ENCODE measurements at places on chromosomes 2 and 18. TPM values are rescaled to one million over a fixed set of nuclear protein-coding genes. Genes with fewer than 3 reads are reported as not detected.

DNA sequence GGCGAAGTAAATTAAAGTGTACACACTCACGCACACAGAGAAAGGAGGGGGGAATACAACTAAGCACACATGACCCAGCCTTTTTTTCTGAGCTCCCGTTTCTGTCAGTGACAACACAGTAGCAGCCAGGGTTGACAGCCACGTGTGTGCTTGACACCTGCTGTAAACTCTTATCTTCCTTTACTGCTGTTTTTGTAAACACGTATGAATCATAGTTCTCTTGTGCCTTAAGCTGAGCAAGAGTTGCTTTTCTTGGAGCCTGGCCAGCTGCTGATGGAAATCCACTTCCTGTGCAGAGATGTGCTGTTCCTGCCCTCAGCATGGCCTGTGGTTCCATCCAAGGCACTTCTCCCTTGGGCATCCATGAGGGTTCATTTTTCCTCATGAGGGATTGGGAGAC is 561.9 kb downstream of the GALR1 start:
- DNase-seq = no peak
- H3K27me3 ChIP-seq = no peaks in the 10 kb centered on the region
- no peaks in the 10 kb centered on the region for H3K4me1 ChIP-seq
- no peak overlapping the region for H3K27ac ChIP-seq
- no peaks in the 10 kb centered on the region for H3K36me3 ChIP-seq

GALR1 gene
- total RNA-seq = not detected

GRCh38 chr18:4453567-4453873 is 1.6 kb downstream of the DLGAP1 start:
- no peaks in the 10 kb centered on the region for H3K36me3 ChIP-seq
- H3K4me1 ChIP-seq = peaks cover 6% of the 10 kb centered on the region
- no peaks in the 10 kb centered on the region for H3K27me3 ChIP-seq
- no peak overlapping the region for H3K27ac ChIP-seq

TCF23 gene
- total RNA-seq = not detected

DNA sequence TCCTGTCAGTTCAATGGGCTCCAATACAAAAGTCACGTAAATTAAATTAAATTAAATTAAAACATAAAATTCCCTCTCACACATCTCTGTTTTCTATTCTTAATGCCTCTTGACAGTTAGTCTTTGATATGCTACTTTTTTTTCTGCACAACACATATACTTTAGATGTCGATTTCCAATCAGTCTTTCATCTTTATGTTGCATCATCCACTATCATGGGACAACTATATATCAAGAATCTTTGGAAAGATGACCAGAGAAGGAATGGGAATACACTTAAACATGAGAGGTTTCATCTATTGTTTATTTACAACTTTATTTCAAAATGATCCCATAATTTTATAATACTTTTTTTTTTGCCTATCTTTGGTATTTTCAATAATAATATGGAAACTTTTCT is 733.3 kb upstream of the FANCL start:
- H3K4me1 ChIP-seq = 0 out of 2 replicates have a peak, but pooled peaks cover 5% of the 10 kb centered on the region
- H3K27me3 ChIP-seq = no peaks in the 10 kb centered on the region
- DNase-seq = no peak
- H3K36me3 ChIP-seq = no peaks in the 10 kb centered on the region
- H3K4me3 ChIP-seq = no peak overlapping the region

UGT1A10 gene
- 1.0 TPM for total RNA-seq

MYCN gene
- 46.6 TPM for total RNA-seq

RASGRP3 gene
- total RNA-seq = 12.2 TPM

LMAN1 gene
- 41.7 TPM for total RNA-seq

DNA sequence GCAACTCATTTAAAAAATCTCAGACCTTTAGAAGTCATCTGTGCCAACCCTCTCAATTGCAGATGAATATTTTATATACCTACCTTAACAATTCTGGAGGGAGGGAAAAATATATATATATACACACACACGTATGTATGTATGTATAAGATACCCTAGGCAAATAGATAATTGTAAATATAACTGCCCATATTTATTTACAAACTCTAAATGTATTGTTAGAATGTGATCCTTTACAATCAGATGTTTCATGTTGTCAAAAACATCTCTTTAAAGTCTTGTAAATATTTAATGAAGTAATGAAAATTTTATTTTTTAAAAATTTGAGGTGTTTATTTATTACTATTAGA is 11.6 kb downstream of the ANKRD12 start:
- DNase-seq = no peak
- H3K27ac ChIP-seq = no peak overlapping the region

ERICH2 gene
- total RNA-seq = 3.1 TPM

PGAP1 gene
- total RNA-seq = 6.4 TPM

- DNase-seq = no peak
- H3K27ac ChIP-seq = no peak overlapping the region
- no peaks in the 10 kb centered on the region for H3K36me3 ChIP-seq
- no peaks in the 10 kb centered on the region for H3K4me1 ChIP-seq
- no peak overlapping the region for H3K4me3 ChIP-seq
- no peaks in the 10 kb centered on the region for H3K27me3 ChIP-seq
Measured at GRCh38 chr2:2182551-2183071, 148.5 kb downstream of the MYT1L start.

DNA sequence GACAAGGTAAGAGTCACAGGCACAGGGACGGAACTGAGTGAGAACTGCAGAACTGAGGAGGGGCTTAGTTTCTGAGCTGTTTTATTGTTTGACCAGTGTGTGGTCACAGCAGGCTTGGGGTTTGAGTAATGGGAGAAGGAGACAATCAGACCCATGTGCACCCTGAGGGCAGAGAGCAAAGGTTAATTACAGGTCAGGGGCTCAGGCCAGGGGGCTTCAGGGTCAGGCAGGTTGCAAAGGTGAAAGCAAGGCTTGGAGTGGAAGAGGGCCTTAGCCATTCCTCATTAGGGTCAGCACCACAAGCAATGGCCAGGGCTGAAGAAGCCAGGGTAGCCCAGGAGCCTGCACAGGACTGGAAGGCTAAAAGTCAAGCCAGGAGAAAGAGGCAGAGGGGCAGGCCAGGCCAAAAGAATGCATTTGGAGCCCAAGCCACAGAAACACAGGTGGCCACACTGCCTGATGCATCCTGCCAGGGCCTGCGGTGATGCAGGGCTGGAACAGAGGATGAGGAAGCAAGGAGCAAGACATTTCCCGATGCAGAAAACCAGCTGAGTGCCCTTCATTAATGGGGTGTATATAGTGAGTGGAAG is 209.8 kb upstream of the GYPC start:
- H3K4me1 ChIP-seq = no peaks in the 10 kb centered on the region
- H3K36me3 ChIP-seq = no peaks in the 10 kb centered on the region
- no peaks in the 10 kb centered on the region for H3K27me3 ChIP-seq
- no peak overlapping the region for H3K4me3 ChIP-seq
- no peak for DNase-seq
- no peak overlapping the region for H3K27ac ChIP-seq

DNA sequence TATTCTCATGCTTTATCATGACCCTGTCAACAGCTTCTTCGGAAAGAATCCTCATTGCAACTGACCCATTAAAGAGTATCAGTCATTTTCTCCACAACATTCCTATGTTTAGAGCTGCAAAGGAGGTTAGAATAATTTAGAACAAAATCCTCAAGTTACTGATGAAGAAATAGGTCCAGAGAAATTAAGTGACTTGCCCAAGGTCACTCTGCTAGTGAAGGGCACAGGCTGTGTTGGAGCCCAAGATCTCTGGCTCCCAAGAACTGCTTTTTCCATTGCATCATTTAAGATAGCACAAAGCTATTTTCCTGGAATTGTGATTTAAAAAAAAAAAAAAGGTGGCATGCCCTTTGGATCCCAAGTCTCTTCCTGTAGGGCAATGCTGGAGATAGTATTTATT is 9.6 kb downstream of the IRS1 start:
- H3K36me3 ChIP-seq = peaks cover 5% of the 10 kb centered on the region
- peak overlapping the region; percentile 61 for H3K27ac ChIP-seq
- H3K27me3 ChIP-seq = no peaks in the 10 kb centered on the region
- peaks cover 6% of the 10 kb centered on the region for H3K4me1 ChIP-seq
- no peak for DNase-seq

DNA sequence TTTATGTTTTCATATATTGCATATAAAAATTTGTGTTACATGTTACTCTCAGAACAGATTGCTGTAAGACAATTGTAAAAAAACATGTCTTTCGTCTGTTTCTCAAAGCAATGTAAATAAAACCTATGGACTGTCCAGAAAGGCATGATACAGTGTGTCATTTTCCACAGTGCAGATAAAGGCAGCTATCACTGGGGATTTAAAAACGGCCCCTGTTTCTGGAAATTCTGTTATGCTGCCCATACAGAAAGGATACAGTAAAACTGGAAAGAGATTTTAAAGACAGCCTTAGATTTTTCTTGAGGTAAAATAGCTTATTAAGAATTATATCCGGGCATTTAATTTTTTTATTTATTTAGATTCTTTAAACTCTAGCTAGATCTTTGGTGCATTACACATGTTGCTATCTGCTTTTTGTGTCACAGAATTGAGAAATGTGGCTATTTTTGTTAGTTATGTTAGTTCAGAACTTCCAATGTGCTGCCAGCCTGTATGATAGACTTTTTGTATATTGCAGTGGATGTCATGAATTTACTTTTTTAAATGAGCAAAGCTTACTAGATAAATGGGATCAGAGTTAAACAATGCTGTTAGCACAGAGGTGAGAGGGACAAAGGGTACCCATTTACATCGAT is 859 bp upstream of the INO80D start:
- peak overlapping the region; percentile 97 for H3K27ac ChIP-seq
- peak overlapping the region; percentile 77 for H3K4me3 ChIP-seq
- no peaks in the 10 kb centered on the region for H3K27me3 ChIP-seq
- DNase-seq = no peak

GRCh38 chr2:137675584-137676327 is 288.5 kb upstream of the HNMT start:
- 0 out of 2 replicates have a peak, but pooled peaks cover 7% of the 10 kb centered on the region for H3K4me1 ChIP-seq
- H3K27me3 ChIP-seq = no peaks in the 10 kb centered on the region
- H3K36me3 ChIP-seq = no peaks in the 10 kb centered on the region
- peak; percentile 42 for DNase-seq

DNA sequence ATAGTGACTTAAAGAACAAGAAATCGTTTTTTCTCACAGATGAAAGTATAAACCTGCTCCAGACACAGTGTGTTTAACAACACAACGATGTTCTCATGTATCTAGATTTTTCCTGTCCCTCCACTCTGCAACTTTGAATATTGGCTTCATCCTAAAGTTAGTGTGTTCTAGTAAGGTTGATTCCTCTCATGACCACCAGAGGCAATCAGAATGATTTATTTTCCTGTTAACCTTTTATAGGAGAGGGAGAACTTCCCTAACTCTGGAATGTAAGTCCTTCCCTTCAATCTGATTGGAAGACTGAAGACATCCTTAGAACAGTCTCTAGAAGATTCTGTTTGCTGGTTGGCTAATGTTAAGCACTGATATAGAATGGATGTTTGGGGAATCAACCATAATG is 41.0 kb upstream of the TAF4B start:
- H3K36me3 ChIP-seq = no peaks in the 10 kb centered on the region
- no peak for DNase-seq
- H3K27me3 ChIP-seq = no peaks in the 10 kb centered on the region
- H3K27ac ChIP-seq = no peak overlapping the region

DNA sequence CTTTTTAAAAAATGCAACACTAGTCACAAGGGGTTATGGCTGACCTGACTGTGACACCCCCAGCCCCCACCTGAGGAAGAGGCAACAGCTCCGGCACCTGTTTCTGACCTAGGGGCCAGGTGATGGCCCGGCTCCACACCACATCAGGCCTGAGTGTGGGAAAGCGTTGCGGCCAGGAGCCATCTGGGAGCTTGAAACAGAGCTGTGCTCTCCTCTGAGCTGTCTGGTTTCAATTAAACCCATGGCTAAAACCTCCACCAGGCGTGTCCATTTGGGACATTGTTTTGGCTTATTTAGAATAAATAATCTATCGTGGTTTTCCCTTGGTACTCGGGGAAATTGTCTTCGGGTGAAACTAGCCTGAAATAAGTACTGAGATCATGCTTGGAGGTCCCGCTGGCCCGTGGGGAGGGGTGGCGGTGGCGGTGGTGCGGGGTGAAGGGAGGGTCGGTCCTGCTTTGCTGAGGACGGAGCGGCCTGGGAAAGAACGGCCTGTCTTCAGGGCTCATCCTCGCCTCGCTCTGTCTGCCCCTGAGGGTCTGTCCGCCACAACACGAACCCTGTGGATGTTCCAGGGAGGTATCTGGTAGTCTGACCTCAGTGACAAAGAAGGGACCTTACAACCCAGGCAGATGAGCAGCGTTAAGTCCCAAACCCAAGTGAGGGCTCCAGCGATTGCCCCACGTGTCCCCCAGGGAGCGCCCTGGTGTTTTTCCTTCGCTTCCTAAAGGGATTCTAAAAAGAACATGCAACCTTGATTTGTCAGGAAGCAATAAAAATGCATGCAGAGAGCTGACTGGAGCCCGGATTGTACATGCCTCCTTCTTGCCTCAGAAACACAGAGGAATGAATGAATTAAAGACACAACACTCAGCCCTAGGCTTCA is 58.7 kb downstream of the IL1RL2 start:
- peaks cover 4% of the 10 kb centered on the region for H3K4me1 ChIP-seq
- H3K27me3 ChIP-seq = peaks cover 2% of the 10 kb centered on the region

DNA sequence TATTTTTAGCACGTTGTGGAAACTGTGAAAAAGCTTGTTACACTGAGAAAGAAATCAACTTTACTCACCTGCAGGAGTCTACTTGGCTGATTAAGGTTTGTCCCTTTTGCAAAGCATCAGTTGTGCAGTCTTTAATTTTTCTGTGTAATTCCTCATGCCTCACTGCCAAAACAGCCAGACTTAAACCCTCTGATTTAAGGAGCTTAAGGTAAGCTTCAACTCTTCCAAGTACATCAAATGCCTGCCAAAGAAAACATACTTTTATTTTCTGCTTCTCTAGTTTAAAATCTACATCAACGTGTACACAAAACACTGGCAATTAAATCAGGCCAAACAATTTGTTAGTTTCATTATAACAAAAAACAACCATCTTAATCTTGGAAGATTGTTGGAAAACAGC is 98.0 kb upstream of the TTN start:
- DNase-seq = no peak
- H3K27ac ChIP-seq = no peak overlapping the region
- no peaks in the 10 kb centered on the region for H3K4me1 ChIP-seq

GRCh38 chr2:188176620-188177019 is 115.1 kb upstream of the GULP1 start:
- no peaks in the 10 kb centered on the region for H3K36me3 ChIP-seq
- no peaks in the 10 kb centered on the region for H3K27me3 ChIP-seq
- H3K4me1 ChIP-seq = no peaks in the 10 kb centered on the region
- DNase-seq = no peak

MERTK gene
- total RNA-seq = 39.2 TPM

GRCh38 chr2:224036731-224037361 is 2.2 kb downstream of the SERPINE2 start:
- H3K27ac ChIP-seq = no peak overlapping the region
- H3K27me3 ChIP-seq = peaks cover 6% of the 10 kb centered on the region
- DNase-seq = no peak
- peaks cover 7% of the 10 kb centered on the region for H3K4me1 ChIP-seq

MAB21L4 gene
- total RNA-seq = 69.9 TPM

MGAT4A gene
- 72.3 TPM for total RNA-seq

CCDC68 gene
- 6.9 TPM for total RNA-seq

GRCh38 chr18:22846088-22846683 is 86.9 kb upstream of the RBBP8 start:
- H3K4me3 ChIP-seq = no peak overlapping the region
- no peaks in the 10 kb centered on the region for H3K36me3 ChIP-seq
- H3K4me1 ChIP-seq = peaks cover 37% of the 10 kb centered on the region

GRCh38 chr2:204452464-204453023 is 92.7 kb upstream of the PARD3B start:
- peaks cover 23% of the 10 kb centered on the region for H3K4me1 ChIP-seq
- H3K27ac ChIP-seq = peak overlapping the region; percentile 52
- no peak overlapping the region for H3K4me3 ChIP-seq
- DNase-seq = peak; percentile 59
- no peaks in the 10 kb centered on the region for H3K27me3 ChIP-seq

All from Caco-2 (cell line).